ENCODE measurements at places on chromosomes 1 and 21.

DNA sequence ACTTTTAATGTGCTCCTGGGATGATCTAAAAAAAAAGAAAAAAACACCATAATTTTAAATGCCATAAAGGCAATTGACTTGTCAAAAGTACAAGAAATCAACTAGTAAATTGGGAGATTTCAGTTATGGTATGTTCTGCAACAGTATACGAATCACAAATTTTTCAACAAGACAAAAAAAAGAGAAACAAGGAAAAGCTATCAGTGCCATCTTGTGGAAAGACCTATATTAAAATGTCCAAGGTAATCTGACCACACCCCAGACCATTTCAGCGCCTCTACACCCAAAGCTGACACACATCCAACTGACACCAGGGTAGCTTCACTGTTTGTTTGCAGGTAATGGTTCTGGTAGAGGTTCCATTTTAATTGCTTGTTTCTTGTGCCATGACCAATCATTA, 5.0 kb upstream of the DUSP23 start:
- DNase-seq: no peak

- no peak for DNase-seq
These were observed 35.9 kb upstream of the CCSAP start for GRCh38 chr1:229378586-229379367.

- no peak for DNase-seq
These were observed 29.4 kb downstream of the ZMYM4 start for GRCh38 chr1:35297886-35298285.

DNA sequence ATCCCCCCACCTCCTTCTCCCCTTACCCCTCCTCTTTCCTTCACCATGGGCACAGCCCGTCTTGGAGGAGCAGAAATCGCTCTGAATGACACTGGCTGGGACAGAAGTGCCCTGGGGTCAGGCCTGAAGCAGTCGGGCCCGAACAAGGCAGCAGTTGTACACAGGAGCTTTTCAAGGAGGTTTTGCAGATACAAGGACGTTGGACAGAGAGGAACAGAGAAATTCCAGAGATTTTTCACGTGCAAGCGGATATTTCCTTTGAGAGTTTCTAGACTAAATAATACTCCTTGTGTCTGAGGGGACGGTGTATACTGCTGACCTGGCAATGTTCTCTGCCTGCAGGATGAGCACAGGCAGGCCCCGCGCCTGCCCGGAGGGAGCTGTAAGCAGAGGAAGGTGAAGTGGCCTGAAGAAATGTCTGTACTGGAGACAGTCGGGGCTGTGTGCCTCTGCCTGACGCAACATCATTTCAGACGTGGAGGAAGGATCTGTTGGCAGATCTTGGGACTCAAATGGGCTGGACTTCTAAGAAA, 95.3 kb upstream of the SLC25A33 start:
- DNase-seq: no peak

- DNase-seq: no peak
These were observed 93.6 kb upstream of the GREM2 start for GRCh38 chr1:240705579-240705978.

DNA sequence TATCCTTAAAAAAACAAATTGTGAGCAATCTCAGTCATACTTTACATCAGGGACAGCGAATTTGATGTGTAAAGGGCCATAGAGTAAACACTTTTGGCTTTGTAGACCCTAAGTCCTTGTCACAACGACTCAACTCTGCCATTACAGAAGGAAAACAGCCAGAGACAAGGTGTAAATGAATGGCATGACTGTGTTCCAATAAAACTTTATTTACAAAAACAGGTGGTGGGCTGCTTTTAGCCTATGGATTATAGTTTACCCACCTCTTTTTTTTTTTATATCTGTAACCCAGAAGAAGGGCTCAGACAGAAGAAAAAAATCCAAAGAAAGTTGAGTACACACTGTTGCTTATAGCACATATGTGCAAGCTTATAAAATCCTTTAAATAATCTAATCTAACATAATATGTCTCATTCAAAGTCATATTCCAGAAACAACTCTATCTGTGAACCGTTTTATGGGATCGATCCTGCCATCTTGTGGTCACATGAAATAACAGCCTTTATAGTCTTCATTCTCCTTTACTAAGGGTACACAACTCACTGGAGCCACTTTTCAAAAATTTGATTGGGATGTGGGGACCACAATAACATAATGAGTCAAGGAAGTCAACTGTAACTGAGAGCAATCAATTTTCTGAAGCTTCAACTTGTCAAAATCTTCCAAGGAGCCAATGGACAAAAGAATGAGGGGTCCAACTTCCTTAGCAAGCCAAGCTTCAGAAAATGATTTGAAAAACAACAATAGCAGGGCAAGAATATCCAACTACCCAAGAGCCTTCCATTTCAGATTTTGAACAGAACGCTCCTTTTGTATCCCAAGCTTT, 142.2 kb upstream of the KRTAP19-8 start:
- no peak for DNase-seq

DNA sequence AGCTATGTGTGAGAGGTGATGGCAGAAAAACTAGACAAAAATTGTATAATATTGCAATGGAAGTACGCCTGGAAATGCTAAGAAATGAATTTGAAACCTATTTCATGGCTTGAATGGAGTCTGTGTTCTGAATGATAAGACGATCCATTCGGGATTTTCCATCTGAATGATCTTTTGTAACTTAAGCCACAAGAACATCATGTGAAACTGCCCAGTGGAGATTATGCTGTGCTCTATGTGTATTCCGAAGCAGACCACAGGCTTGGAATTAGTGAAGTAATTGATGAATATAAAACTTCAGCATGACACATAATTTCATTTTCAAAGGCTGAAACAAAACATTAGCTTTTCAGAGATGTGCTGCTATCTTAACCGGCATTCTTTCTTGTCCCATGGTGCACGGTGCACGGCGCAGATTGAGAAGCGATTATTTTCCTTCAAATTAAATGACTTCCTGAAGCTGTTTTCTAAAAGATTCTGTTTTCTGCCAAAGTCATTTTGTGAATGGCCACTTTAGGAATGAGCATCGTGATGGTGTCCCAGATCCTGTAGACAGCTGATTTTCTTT, 652.9 kb downstream of the PLA2G4A start:
- no peak for DNase-seq

GRCh38 chr21:46307625-46308024, 16.0 kb downstream of the C21orf58 start:
- DNase-seq: no peak

DNA sequence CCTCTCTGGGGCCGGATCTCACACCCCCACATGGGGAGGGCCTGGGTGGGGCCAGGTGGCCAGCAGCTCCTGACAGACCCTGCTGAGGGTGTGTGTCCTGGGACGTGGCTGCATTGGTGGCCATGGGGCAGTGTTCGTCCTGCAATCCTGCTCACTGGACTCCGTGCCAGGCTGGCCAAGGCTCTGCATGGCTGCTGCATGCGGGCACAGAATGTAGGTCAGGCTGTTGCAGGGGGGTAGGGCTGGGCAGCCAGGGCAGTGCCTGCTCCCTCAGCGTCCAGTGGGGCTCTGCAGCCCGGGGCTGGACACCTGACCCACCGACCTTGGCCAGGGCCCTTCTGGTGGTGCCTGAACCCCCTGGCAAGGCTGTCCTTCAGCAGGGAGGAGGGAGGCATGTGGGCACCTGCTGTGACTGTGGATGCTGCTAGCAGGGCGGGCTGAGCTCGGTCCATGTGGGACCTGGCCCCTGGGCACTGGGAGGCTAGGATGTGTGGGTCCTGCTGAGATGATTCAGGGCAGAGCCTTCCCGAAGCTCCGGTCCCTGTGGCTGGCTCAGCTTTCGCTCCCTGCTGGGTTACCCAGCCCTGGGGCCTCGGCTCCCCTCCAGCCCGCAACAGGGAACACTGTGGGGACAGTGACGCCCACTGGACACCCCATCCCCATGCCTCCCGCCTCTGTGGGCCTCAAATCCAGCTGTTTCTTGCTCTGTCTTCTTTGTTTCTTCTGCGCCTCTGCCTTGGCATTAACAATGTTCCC, 14.9 kb upstream of the PLCH2 start:
- no peak for DNase-seq

GRCh38 chr1:214513394-214513793, 38.0 kb downstream of the PTPN14 start:
- no peak for DNase-seq

- no peak for DNase-seq
These were observed 39.9 kb downstream of the ATF3 start for GRCh38 chr1:212648431-212648830.

DNA sequence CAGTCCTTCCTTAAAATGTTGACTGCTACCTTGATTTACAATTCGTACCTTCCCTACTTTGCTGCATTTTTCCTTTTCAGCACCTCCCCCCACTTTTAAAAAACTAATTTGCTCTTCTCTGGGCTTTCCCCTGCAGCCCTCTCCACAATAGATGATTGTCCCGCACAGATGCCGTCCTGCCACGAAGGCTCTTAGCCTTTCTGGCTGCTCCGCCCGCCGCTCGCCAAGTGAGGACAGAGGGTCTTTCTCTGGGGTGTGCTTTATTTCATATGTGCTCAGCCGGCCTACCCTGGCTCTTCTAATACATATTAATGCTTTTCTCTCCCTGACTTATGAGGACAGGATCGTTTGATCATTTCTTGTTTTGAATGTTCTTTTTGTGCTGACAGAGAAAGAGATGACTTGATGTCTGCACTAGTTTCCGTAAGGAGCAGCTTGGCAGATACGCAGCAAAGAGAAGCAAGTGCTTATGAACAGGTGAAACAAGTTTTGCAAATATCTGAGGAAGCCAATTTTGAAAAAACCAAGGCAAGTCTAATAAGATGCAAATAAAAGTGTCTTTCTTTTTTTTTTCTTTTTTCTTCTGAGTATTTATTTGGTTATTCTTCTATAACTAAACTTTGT, 60.6 kb downstream of the SDCCAG8 start:
- DNase-seq: no peak

DNA sequence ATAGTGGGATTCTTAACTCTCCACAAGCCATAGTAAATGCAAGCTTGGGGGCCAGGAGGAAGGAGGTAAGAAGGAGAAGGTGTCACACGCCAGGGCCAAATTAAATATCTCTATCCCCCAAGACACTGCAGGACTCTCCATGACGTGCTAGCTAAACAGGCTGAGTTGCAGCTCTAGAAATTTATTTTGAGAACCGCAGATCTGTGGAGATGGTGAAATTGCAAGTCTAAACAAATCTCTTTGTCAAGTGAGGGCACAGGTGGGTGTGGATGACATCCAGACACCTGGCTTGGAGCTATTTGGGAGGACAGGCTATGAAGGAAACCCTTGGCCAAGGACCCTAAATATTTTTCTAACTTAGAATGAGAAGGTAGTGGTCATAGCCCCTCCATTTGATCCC, 39.5 kb upstream of the USP1 start:
- no peak for DNase-seq

DNA sequence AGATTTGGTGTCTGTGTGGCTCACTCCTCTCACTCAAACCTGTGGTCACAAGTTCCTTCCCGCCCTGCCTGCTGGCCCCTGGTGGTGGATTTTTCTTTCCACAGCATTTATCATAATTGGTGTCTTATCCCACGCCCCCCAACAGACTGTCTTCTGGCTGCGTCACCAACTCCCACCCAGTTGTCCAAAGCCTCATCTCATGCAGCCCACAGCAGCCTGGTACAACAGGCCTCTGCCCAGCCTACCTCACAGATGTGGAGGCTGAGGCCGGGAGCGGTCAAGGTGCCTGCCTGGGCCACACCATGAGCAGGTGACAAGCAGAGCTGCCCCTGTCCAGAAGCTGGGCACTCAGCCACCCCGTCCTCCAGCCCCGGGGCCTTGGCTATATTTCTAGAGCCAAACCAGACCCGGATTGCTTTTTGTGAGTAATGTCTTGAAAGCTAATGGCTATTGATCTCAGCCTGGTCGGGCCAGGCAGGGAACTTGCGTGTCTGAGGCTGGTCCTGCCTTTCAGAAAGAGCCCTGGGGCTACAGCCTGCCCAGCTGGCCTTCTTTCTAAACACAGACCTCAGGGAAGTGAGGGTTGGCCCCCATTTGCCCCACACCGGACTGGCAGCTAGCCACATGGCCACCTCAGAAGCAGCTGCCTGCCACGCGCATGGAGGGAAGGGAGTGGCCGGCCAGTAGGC, 2.6 kb downstream of the KCNAB2 start:
- no peak for DNase-seq

DNA sequence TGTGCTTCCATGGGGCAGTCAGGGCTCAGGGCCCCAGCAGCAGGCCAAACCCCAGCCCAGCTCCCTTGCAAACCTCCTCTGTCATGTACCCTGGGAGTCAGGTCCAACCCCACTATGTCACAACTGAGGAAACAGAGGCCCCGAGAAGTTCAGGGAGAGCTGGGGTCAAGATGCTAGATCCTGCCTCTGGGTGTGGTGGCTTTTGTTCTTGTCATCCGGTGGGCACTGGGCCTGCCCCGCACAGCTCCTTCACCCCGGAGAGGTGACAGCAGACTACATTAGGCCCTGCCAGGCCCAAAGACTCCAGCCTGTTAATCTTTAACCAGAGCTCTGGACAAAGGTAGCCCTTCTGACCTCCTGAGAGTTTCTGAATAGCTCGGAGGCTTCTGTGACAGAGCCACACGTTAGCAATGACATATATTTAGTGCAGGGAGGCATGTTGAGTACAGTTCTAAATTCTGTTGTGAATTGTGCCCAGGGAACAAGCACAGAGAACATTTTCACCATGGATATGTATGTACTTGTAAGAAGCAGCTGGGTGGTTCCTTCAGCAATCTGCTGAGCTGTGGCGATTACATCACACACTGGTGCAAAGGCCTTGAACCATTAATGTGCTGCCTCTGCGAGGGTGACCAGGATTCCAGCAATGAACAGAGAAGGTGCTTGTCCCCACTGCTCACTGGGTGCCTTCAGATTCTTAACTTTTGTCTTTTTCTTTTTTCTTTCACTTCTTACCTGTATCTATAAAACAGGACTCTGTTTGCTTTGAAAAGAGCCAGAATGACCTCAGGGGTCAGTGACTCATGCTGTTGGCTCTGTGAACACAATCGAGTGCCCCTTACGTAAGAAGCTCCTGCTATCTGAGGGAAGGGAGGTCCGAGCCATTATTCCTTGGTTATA, 102.8 kb downstream of the RHOU start:
- no peak for DNase-seq

GRCh38 chr1:246632281-246633168, 66.3 kb downstream of the CNST start:
- DNase-seq: no peak
